Upper lobe of left lung (tissue), 6 donors: ENCODE measurements at places on chromosomes 2 and 18.

DNA sequence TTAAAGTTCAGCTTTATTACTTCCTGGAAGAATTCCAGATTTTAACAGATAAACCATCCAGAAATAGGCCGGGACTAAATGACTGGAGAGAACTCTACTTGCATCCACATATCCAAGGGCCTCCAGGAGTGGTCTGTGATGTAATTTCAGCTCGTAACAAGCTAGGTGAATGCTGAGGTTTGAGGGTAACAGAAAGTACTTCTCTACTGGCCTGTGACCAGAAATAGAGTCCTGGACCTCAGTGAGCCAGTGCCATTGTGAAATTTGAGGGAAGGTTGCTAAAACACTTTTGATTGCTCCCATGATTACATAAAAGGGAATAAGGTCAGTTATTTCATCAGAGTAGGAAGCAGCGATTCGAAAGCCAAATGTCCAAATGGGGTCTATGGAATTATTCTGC is 158.1 kb downstream of the DOCK10 start:
- peak; percentile 74 for DNase-seq

GRCh38 chr18:50013363-50014138 is 181.4 kb downstream of the MYO5B start:
- no peak for DNase-seq

DNA sequence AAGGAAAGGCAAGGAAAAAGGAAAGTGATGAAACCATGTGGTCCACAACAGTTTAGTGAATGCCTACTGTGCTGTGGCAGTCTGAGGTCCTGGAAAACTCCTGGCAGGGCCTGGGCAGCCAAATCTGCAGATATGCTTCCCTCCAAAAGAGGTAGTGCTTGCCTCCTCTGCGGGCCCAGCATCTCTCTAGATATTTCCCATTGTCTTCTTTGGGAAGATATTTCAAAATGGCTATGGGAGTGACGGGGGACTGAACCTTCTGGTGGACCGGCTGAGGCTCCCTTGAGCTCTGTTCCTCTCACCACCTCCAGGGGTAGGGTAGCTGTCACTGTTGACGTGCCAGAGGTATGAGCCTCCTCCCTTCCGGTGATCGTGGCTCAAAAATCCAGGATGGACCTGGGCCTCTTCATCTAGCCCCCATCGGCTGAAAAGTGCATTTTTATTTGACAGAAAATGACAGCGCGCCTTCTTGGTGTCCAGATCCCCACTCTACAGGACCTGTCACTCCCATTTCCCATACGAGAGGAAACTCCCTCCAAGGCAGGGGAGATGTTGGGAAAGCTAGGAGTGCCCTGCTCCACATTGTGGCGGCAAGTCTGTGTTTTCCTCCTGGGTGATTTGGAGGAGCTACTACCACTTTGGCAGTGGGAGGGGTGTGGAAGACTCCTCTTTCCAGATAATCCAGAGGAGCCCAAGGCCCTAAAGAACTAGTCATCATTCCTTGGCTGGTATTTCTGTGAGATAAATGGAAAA is 9.4 kb upstream of the PAX3 start:
- no peak for DNase-seq

DNA sequence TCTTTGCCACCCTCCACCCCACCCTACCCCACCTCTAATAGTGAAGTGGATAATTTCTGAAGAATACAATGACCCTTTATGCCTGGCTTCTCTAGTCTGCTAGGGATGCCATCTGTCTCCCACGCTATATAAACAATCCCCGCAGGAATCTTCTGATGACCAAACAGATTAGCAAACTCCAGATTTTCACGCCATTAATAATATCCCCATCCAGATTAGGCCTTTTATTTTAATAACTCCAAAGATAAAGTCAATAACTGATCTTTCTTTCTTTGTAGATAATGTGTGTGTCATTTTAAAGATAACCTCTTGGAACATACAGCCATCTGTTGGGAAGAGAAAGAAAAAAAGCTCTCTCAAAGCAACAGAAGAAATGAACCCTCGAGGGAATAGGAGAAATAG is 47.9 kb upstream of the CCDC150 start:
- no peak for DNase-seq

DNA sequence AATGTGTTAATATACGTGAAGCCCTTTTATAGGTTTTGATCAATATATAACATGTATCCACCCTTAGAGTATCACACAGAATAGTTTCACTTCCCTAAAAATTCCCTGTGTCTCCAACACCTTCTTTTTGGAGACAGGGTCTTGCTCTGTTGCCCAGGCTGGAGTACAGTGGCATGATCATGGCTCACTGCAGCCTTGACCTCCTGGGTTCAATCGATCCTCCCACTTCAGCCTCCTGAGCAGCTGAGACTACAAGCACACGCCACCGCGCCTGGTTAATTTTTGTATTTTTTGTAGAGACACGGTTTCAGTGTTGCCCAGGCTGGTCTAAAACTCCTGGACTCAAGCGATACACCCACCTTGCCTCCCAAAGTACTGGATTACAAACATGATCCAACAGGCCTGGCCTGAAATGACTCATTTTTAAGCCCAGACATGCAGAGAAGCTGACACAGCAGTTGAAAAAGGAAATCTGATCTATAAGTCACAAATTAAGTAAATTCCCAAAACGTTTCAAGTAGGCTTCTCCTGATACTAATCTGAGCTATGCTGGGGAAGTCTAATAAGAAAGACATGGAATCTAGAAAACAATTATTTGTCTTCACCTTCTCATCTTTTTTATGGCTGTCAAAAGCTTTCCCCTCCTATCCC is 2.9 kb downstream of the DUSP11 start:
- DNase-seq: no peak

GRCh38 chr2:120542911-120543527 is 192.6 kb upstream of the GLI2 start:
- DNase-seq: no peak

GRCh38 chr2:79849949-79850348 is 337.1 kb downstream of the CTNNA2 start:
- DNase-seq: no peak
